ENCODE measurements at places on chromosomes 16 and 17.

GRCh38 chr16:26665166-26665939 lies 401.4 kb upstream of the C16orf82 start:
- no peak for DNase-seq

- no peak for DNase-seq
Observed at GRCh38 chr16:56649820-56650219, 1.9 kb upstream of the MT1B start.

GRCh38 chr17:41792845-41793783 lies 6.6 kb upstream of the JUP start:
- no peak for DNase-seq

GRCh38 chr17:51435641-51436091 lies 175.3 kb downstream of the UTP18 start:
- DNase-seq: no peak

- no peak for DNase-seq
Observed at GRCh38 chr17:835263-835662, 53.1 kb downstream of the MRM3 start.

DNA sequence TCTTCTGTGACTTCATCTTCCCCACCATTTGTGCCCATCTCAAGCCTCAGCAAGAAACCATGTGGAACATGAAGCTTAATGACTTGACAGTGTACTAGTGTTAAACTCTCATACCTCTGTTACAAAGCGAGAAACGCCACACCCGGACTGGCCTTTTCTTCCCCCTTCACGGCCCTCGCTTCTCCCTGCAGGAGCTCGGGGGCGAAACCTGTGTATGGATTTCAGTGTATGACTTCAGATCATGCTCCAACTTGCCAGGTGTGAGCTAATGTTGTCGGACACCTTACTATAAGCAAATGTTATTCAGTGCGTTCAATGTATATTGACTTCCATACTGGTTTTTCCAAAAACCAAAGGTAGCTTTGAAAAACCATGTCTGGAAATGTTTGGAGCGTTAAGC lies 20.1 kb upstream of the SLC5A11 start:
- no peak for DNase-seq

GRCh38 chr17:82449131-82449882 lies 1.2 kb downstream of the CYBC1 start:
- peak; percentile 76 for DNase-seq

- no peak for DNase-seq
Observed at GRCh38 chr17:56440419-56440818, 153.1 kb upstream of the NOG start.

GRCh38 chr17:41396996-41397660 lies at the start of gene KRT31:
Gene KRT31, minus strand, starts transcription at chr17:41397608. Its CDS starts 69 bp downstream, at chr17:41397539.
- no peak for DNase-seq

GRCh38 chr16:55834049-55834448 lies 1.2 kb upstream of the CES1 start:
- no peak for DNase-seq

DNA sequence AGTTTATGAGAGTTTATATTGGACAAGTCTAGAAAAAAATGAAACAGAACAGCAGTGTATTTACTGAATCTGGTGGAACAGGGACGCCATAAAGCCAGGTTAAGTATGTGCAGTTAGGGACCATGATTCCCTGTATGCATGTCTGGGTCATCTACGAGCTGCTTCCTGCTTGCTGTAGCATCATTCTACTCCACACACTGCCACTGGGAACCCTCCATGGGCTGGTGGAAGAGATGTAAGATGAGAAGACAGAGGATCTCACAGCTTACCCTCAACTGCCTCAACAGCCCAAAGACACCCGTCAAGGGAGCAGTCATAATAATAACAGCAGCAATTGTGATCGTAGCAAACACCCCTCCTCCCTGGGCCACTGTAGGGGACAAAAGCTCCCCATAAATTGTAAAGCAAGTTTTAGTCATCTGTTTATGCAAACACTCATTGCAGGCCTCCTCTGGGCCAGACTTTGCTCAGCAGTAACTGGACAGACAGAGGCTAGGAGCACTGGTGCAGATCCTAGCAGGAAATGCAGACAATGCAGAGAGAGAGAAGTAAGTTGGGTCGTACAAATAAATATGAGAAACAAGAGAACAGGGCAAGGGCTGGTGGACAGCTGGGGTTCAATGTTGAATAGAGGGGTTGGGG lies 188.0 kb downstream of the SOX9 start:
- DNase-seq: no peak

DNA sequence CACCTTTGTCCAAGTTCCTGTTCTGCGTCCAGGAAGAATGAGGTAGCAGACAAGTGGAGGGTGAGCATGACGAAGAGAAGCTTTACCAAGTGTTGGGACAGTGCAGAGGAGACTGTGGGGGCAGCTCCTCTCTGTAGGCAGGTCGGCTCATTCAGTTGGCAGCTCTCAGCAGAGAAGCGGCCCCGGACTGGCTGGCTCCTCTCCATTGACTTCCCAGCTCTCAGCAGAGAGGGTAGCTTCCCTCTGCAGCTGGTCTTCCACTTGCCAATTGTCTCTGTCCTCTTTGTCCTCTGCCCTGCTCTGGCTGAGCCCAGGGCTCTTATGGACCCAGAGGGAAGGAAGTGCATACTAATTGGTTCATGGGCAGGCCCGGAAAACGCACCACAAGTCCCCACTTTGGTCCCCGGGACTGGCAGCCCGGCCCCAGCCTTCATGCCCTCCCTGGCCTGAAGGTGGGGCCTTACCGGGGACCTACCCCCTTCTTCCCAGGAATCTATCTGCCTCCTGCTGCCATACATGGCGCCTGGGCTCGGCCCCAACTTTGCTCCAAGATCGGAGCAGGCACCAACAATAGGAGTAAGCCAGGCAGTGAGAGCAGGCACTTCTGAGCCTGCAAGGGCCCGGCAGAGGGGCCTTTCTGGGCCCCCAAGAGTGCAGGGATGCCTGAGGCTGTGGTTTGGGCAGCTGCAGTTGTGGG lies 10.1 kb downstream of the KCTD5 start:
- DNase-seq: no peak

GRCh38 chr17:71019699-71020098 lies 850.4 kb downstream of the KCNJ2 start:
- DNase-seq: no peak

- DNase-seq: no peak
Observed at GRCh38 chr16:8620535-8620934, 963 bp upstream of the METTL22 start.

GRCh38 chr17:753418-753817 lies 1.4 kb upstream of the GEMIN4 start:
- DNase-seq: no peak

DNA sequence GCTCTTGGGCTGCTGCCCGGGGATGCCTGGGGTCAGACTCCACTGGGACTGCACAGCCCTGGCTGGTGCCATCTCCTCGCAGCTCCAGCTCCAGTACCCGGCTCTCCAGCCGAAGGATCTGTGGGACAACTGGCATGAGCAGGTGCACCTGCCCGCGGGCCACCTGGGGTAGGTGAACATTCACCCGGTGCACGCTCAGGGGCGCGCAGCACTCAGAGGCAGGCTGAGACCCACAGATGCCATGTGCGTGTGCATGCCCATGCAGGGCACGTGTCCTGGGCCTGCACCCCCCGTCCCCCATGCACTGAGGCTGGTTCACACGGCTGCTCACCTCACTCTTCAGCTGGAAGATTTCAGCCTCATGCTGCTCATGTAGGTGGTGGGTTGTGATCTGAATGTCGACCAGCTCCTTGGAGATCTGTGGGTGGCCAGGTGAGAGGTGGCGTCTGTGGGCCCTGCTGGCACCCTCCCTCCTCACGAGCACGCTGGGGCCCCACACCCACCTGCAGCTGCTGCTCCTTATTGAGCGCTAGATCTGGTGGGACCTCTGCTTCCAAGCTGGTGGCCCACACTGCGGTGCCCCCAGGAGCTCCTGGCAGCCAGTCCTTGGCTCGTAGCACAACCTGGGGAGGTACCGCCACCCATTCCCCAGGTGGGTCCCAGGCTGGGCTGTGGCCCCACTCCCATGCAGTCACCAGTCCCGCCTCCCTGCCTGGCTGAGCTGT lies 618 bp downstream of the CCDC78 start:
- DNase-seq: no peak

GRCh38 chr17:67519801-67520251 lies 142.7 kb downstream of the PITPNC1 start:
- no peak for DNase-seq

GRCh38 chr16:8943001-8943763 lies 20.5 kb downstream of the USP7 start:
- no peak for DNase-seq

- no peak for DNase-seq
Observed at GRCh38 chr16:10619271-10619849, 39.0 kb upstream of the EMP2 start.

GRCh38 chr17:57663326-57664070 lies 81.6 kb downstream of the CCDC182 start:
- no peak for DNase-seq

GRCh38 chr17:49580055-49580721 lies 4.5 kb downstream of the NXPH3 start:
- DNase-seq: no peak

DNA sequence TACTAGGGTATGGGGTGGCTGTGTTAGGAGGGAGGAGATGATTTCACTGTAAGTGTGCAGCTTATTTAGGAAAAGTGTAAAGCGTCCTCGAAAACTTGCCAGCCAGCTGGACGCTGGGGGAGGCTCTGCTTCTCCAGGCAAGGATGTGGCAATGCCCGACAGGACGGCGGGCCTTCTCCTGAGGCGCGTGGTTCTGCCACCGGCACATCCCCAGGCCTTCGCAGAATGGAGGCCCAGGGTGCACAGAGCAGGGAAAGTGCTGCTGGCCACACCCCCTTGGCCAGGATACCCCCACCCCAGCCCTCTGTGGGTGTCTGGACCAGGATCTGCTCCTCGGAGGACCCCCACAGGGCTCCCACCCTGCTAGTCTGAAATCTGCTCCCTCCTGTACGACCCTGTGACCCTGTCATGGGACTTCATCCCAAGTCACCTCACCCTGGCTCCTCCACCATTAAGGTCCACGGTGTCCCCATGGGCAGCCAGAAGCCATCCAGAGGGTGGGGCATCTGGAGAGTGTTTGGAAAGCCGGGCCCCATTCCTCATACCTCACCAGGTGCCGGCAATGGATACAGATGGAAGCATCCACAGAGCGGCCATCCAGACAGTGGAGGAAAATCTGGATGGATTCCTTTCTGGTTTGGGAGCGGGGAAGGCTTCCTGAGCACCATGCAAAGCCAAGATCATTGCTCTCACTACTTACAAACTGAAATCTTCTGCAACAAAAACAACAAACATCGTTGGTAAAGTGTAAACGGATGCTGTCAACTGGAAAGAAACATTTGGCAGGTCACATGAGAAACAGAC lies 9.2 kb upstream of the SRRM2 start:
- DNase-seq: no peak

DNA sequence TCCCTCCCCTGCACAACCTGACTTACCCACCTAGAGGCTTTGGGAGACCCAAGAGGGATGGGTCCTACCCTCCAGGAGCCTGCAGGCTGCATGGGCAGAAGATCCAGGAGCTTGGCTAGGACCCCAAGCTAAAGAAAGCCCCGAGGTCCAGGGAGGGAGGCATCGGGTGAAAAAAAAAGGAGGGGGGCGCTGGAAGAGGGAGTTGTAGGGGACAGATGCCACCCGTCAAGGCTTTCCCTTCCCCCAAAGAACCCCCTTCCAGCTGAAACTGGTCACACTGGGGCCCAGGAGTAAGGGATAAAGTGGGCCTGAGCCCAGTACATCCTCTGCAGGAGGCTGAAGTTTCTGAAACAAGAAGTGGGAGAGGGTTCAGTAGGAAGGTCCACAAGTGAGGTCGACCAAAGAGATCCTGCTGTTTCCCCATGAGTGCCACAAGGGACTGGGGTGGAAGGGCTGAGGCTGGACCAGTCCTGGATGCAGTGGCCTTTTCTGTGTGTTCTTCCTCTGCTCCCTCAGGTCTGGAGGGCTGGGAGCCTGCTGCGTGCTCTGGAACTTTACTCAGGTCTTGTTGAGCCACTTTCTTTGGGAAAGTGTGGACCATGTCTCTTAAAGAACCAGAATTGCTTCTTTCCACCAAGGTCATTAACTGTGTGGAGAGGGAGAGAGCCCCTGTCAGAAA lies 14.2 kb upstream of the CBFB start:
- no peak for DNase-seq

GRCh38 chr16:57663917-57664661 lies 4.0 kb upstream of the ADGRG3 start:
- DNase-seq: no peak

- no peak for DNase-seq
Observed at GRCh38 chr17:6831661-6832263, at the start of gene TEKT1. Gene TEKT1, minus strand, starts transcription at chr17:6831729. Its CDS starts 1,353 bp downstream, at chr17:6830376.

- no peak for DNase-seq
Observed at GRCh38 chr17:15891318-15891717, 53.6 kb upstream of the ADORA2B start.

DNA sequence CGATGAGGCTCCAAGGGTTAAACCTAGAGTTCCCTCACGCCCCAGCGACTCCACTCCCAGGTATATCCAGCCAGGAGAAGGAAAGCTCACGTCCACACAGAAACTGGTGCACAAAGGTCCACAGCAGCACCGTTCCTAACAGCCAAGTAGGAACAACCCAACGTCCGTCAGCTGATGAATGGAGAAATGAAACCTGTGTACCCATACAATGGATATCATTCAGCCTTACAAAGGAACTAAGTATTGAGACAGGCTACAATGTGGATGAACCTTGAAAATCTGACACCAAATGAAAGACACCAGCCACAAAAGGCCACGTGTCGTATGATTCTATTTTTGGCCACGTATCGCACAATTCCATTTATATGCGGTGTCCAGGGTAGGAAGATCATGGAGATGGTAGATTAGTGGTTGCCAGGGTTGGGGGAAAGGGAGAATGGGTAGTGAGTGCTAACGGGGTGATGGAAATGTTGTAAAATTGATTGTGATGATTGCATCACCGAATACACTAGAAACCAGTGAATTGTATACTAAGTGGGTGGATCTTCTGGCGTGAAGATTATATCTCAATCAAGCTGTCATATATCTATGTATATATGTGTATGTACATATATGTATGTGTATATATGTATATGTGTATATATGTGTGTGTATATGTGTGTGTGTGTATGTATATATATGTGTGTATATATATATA lies 30.1 kb downstream of the NLRC3 start:
- no peak for DNase-seq

- no peak for DNase-seq
Observed at GRCh38 chr16:16080465-16081065, 131.1 kb downstream of the ABCC1 start.

GRCh38 chr17:38464251-38464722 lies 36.0 kb downstream of the ARHGAP23 start:
- DNase-seq: no peak

GRCh38 chr17:45857977-45858708 lies 13.5 kb downstream of the SPPL2C start:
- DNase-seq: no peak

DNA sequence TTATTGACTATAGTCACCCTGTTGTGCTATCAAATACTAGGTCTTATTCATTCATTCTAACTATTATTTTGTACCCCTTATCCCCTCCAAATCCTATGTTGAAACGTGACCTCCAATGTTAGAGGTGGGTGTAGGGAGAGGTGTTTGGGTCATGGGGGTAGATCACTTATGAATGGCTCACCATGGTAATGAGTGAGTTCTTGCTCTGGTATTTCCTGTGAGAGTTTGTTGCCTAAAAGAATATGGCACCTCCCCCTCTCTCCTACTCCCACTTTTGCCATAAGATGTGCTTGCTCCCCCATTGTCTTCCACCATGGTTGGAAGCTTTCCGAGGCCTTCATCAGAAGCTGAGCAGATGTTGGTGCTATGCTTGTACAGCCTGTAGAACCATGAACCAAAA lies 59.3 kb upstream of the BRD7 start:
- no peak for DNase-seq

Measured in NK-92 treated with Interleukin-12 subunit alpha and Interleukin-12 subunit beta, amount 100 ng/mL, for 24 hours (cell line).